Renal cortex interstitium (tissue), 15 donors: ENCODE measurements at places on chromosomes 3 and 15. TPM values are rescaled to one million over a fixed set of nuclear protein-coding genes. Genes with fewer than 3 reads are reported as not detected.

The PLA2G4D gene
- polyA plus RNA-seq = 0.08 TPM

The GOLGA6L7 gene
- 0.32 TPM for polyA plus RNA-seq

The MRPS22 gene
- 62.7 TPM for polyA plus RNA-seq

The PRR20G gene
- polyA plus RNA-seq = not detected

The CCR9 gene
- 0.09 TPM for polyA plus RNA-seq

DNA sequence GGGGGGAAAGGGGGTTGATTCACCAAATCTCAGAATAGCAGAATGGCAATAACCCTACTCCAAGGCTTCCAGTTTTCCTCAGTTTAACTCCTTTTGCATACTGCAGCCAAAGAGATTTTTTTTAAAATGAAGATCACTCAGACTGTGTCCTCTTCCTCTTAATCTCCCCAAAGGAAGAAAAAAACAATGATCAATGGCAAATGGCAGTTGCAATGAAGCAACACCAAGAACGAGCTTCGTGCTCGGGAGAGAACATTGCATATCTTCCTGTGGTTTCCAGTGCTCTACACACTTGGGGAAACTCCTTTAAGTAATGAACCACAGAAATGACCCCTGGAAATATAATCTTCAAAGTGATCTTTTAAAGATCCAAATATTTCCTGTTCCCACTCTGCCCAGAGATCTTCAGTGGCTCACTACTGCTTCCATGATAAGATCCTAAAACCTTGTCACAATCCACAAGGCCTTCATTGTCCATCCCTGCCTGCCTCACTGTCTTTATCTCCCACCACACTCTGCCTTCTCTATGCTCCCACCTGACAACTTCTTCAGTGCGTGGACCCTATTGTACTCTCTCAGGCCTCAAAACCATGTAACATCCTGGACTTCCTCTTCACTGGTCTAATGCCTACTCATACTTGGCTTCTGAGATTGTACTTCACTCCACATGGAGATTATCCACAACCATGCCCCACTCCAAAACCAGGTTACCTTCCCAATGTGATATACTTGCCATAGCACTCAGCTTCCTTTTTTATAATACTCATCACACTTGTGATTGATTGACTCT is 394.8 kb downstream of the FHIT start:
- no peak for DNase-seq

- DNase-seq = no peak
Measured at GRCh38 chr15:40846841-40847222, 3.0 kb downstream of the SPINT1 start.

DNA sequence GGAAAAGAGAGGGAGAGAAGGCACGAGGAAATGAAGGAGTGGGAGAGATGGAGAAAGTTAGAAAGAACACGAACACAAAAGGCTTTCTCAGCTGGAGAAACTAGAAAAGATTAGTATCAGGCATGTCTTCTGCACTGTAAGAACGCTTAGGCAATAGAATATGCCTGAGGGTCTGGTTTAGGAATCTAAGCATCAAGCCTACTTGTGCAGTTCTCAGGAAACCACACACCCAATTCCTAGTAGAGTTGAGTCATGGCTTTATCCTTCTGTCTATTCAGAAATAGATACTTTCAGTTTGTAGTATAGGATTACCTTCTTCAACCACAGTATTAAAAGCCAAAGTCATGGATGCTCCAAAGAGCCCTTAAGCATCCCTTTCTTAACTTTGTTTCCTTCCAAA is 969.4 kb downstream of the NTRK3 start:
- no peak for DNase-seq

DNA sequence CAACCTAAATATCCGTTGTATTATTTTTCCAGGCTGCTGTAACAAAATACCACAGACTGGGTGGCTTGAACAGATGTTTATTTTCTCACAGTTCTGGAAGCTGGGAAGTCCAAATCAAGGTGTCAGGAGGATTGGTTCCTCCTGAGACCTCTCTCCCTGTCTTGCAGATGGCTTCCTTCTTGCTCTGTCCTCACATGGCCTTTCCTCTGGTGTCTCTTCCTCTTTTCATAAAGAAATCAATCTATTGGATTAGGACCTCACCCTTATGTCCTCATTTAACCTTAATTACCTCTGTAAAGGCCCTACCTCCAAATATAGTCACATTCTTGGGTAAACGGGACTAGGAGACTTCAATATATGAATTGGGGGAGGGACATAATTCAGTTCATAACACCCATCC is 89.2 kb upstream of the PLCL2 start:
- DNase-seq = no peak

- DNase-seq = no peak
Measured at GRCh38 chr3:131804565-131805133, 230.2 kb downstream of the CPNE4 start.

GRCh38 chr15:91660174-91660649 is 193.3 kb upstream of the SLCO3A1 start:
- DNase-seq = no peak

DNA sequence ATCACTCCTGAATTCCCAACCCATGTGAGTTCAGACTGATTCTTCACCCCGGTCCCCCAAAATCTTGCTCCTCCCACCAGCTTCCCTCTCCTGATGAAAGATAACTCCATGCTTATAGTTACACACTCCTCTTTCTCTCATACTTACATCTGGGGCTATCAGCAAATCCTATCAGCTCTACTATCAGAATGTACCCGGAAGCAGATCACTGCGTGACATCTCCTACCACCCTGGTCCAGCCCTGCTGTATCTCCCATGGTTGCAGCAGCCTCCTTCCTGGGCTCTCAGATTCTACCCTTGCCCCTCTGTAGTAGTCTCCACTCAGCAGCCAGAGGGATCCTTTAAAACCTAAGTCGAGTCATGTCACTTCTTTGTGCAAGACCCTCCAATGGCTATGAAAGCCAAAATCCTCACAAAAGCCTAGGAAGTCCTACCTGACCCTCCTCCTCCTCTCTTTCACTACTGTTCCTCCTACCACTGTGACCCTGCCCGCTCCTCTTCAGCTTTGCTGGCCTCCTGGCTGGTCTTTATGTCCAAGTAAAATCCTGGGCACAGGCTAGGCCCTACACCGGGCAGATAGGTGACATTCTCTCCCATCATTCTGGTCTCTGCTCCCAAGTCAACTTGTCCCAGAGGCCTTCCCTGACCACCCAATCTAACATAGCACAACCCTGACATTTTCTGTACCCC is 16.2 kb downstream of the XIRP1 start:
- DNase-seq = no peak

DNA sequence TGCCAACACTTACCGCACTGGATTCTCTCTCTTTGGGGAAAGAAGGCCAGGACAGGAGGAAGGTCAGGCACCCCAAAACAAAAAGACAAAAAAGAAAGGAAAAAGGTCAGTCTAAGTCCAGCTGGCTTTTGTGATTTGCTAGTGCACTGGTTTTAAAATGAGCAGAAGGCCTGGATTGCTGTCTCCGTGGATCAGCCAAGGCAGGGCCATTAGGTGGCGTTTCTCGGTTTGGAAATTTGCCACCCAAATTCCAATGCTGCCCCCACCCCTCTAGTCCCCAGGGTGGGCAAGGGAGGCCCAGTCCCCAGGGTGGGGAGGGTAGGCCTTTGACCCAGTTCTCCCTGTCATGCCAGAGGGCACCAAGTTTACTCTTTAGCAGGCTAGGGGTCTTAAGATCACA is 33.3 kb downstream of the TLE3 start:
- no peak for DNase-seq

GRCh38 chr3:45776611-45777010 is 19.7 kb downstream of the SLC6A20 start:
- DNase-seq = no peak

GRCh38 chr15:69652751-69653305 is 200.2 kb downstream of the RPLP1 start:
- no peak for DNase-seq

DNA sequence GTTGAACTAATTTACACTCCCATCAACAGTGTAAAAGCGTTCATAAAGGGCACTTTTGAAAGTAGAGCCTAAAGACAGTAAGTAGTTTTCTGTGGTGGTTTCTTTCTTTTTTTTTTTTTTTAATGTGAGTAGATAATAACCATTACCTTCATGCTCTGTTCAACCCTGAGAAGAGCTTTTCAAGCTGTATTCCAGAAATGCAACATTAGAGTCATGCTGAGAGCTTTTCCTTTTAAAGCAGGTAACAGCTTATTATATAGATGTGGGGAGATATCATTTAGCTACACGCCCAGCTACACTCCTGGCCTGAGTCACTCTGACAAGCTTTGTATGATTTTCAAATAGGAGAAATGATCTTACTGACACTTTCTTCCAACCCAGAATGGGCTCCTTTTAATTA is 96.2 kb upstream of the ARHGEF26 start:
- DNase-seq = no peak

DNA sequence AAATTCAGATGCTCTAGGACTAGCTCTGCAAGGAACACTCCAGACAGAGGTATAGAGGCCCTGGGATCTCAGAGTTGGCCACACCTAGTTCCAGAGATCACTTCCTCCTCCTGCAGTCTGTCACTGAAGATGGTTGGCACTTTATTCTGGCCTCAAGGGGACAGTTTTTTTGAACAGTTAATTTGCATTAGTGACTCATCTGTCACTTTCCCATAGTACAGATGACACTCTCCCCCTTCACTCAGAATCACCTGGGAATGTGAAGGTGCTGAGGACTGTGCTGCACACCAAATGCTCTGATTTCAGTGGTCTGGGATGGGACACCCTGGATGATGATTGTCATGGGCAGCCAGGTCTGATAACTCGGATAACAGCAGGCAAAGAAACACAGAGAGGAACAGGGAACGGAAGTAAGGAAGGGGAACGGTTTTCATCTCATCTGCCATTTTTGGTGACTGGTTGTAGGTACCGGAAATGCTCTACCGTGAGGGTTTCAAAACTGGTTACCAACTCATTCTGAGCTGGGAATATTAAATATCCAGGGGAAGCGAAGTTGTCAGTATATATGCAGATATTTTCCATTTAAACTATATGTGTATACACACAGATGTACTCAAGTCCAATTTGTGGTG is 232.5 kb upstream of the ST8SIA2 start:
- no peak for DNase-seq

- no peak for DNase-seq
Measured at GRCh38 chr3:12885583-12885930, 44.2 kb upstream of the RPL32 start.

GRCh38 chr3:15498431-15499214 is 22.9 kb downstream of the COLQ start:
- no peak for DNase-seq

DNA sequence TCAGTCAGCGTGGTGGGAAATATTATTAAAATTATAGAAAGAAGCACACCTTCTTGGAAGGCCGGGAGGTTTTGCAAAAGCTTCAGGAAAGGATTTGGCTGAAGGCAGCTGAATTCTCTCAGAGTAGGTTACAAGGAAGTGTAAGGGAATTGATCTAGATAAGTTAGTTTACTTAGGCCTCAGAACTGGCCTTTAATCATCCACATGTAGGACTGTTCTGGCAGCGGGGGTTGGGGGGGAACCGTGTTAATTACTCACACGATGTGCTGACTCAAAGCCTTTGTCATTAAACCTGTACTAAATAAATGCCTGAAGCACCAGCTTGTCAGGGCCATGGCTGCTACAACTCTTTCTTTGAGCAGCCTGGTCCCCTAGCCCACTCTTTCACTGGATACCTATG is 12.8 kb downstream of the ASB14 start:
- no peak for DNase-seq

GRCh38 chr15:70114221-70114620 is 16.5 kb upstream of the TLE3 start:
- no peak for DNase-seq

- no peak for DNase-seq
Measured at GRCh38 chr3:159854500-159855124, 134.0 kb upstream of the IL12A start.
